ENCODE measurements at places on chromosomes 6 and 20.

- no peak for DNase-seq
Observed at GRCh38 chr20:56285496-56285895, 37.0 kb downstream of the MC3R start.

- peak; percentile 96 for DNase-seq
Observed at GRCh38 chr20:48139262-48140041, 354.2 kb upstream of the SULF2 start.

- no peak for DNase-seq
Observed at GRCh38 chr6:170205126-170205525, 85.8 kb downstream of the DLL1 start.

DNA sequence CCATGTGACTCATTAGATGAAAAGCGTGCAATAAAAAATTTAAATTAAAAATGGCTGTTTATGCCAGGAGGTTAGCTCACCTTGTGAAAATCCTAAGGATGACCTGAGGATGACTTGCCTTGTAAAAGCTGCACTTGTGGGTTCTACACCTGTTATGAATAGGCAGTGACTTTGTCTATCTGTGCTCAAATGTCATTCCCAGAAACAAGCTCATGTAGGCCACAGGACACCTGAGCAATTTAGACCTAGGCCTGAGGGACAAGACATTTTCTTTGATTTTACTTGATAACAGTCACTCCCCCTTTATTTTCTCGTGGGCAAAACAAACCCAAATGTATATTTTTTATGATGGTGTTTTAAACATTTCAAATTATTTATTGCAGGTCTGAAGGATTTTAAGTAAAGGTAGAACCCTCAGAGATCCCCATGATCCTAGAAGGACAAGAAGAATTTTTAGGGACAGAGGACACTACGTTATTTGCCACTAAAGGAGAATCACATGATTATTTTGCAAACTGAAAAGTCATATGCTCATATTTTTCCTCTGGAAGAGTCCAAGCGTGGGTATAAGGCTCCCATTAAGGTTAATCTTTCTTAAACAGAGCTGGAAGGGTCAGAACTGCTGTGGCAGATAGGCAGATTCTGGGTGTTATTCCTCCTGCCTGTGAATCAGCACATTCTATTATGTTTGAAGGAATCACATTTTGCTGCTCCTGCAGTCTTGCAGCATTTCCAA is 277.5 kb upstream of the MAN1A1 start:
- no peak for DNase-seq

GRCh38 chr6:109170333-109170732 is 75.0 kb downstream of the CEP57L1 start:
- no peak for DNase-seq

DNA sequence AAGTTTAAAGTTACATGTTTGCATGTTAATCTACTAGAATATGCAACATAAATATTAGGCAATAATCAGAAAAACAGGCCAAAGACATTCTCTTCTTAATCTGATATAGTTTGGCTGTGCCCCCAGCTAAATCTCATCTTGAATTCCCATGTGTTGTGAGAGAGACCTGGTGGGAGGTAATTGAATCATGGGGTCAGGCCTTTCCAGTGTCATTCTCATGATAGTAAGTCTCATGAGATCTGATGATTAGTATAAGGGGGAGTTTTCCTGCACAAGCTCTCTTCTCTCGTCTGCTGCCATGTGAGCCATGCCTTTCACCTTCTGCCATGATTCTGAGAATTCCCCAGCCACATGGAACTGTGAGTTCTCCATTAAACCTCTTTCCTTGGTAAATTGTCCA is 1241.7 kb upstream of the ADGRB3 start:
- no peak for DNase-seq

DNA sequence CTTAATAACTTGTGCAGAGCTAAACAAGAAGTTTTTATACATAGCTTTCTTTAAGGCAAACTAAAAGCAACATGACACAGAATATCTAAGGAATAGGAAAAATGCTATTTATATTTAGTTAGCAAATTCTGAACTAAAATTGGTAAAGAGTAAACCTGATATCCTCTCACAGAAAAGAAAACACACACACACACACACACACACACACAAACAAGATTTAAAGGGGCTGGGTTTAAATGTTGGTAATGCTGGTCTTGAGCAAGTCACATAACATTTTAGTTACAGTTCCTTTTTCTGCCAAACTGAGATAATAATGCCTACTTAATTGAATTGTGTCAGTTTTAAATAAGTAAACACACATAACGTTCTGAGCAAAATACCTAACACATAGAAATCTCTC is 1.6 kb downstream of the TRDN start:
- no peak for DNase-seq

- DNase-seq, result no peak
Observed at GRCh38 chr20:20261159-20261558, 106.7 kb upstream of the INSM1 start.

DNA sequence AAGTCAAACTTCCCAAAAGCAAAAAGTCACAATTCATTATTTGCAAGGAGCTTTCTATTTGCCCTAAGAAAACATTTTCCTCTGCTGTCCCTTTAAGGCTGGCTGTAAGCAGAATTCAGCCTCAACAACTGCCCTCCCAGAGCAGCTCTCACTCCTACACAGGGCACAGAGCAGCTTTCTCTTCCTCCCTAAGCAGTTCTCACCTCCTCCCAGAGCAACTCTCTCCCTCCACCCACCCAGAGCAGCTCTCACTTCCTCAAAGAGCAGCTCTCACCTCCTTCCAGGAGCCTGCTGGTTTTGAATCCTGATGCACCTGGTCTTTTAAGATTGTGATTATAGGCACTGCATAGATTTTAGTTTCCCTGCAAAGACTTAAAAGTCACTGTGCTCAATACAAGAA is 120.6 kb upstream of the TMEM181 start:
- no peak for DNase-seq

GRCh38 chr6:84774157-84774984 is 10.0 kb upstream of the TBX18 start:
- peak; percentile 67 for DNase-seq

DNA sequence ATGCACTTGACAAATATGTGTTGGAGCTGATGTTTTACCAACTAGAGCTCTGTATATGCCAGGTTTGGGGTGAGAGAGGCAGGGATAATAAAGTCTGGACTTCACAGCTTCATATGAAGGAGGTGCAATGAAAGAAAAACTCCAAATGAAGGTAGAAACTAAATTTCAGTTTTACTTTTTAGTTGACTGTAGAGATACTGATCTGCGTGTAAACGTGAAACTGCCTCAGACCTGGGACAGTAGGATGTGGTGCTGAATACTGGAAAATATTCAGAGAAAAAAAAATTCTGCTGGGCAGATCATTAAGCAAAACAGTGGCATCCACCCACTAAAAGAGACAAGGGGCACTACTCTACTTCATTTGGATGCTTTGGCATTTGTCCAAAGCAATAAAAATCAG is 94.5 kb downstream of the BACH2 start:
- DNase-seq, result no peak

GRCh38 chr6:82958551-82958950 is 107.1 kb downstream of the UBE3D start:
- DNase-seq, result no peak

GRCh38 chr6:30752157-30752927 is 8.0 kb upstream of the IER3 start:
- DNase-seq, result peak; percentile 100

DNA sequence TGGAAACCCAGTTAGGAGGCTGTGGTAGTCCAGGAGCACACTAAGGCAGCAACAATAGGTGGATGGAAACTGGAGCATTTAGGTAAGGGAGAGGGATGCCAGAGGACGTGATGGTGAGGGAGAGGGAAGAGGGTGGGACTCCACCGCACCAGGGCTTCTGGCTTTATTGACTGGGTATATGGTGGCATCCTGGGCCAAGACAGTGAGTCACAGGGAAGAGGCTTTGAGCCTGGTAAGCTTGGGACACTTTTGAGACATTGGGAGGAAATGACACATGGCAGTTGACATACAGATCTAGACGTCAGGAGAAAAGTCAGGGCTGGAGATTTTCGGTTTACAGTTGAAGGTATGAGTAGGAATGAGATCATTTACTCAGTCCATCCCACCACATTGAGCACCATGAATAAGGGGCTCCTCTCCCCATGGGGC is 14.9 kb downstream of the NT5E start:
- DNase-seq, result peak; percentile 97

GRCh38 chr20:32945710-32946221 is 58.5 kb downstream of the SUN5 start:
- peak; percentile 15 for DNase-seq

GRCh38 chr6:134467620-134468019 is 149.7 kb upstream of the SGK1 start:
- no peak for DNase-seq

DNA sequence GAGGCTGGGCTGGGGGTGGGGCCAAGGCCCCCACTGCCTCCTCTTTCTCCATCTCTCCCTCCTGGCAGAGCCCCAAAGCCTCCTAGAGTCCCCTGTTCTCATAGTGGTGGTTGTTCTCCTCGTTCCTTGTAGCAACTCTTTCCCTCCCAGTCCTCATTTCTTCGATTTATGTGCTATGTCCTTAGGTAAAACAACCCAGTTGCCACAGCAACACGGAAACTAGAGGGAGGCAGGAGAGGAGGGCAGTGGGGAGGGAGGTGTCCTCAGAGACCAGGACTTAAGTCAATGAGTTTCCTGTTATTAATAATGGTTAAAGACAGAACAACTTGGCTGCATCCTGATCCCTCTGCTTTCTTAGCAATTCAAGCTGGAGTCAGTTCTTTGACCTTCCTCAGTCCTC is 161.0 kb downstream of the INSM1 start:
- no peak for DNase-seq

GRCh38 chr20:47534405-47534804 is 32.7 kb downstream of the NCOA3 start:
- no peak for DNase-seq

- DNase-seq, result no peak
Observed at GRCh38 chr6:84569882-84570281, 194.5 kb downstream of the TBX18 start.

DNA sequence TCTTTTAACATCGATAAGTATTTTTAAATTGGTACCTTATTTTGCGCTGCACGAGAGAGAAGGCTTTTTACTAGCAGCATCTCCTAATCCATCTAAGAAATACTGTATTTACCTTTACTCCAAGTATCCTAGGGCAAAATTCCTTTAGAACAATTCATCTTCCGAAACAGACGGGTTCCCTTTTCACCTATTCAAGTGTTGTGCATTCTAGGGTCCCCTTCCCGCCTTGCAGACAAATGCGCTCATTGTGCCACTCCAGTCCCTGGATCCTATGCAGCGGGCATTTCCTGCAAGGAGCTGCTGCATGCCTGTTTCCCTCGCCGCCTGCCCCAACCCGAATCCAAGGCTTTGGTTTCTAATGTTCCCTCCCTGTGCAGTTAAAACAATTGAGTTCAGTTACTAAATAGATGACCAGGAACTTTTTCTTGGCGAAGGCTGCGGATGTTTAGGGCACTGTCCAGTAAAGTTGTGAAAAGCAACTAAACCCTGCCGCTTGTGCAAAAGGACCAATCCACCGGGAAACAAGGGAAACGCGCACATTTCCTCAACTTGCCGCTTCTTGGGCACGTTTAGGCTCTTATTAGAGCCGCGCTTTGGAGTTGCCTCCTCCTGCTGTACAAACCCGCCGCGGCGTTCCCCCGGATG is 556 bp upstream of the SCAF8 start:
- DNase-seq, result no peak

GRCh38 chr6:18161431-18161830 is 6.2 kb downstream of the KDM1B start:
- DNase-seq, result no peak

- DNase-seq, result peak; percentile 35
Observed at GRCh38 chr6:41546866-41547798, 951 bp downstream of the FOXP4 start.

GRCh38 chr20:1341561-1342265 is 12.8 kb upstream of the SDCBP2 start:
- peak; percentile 58 for DNase-seq

DNA sequence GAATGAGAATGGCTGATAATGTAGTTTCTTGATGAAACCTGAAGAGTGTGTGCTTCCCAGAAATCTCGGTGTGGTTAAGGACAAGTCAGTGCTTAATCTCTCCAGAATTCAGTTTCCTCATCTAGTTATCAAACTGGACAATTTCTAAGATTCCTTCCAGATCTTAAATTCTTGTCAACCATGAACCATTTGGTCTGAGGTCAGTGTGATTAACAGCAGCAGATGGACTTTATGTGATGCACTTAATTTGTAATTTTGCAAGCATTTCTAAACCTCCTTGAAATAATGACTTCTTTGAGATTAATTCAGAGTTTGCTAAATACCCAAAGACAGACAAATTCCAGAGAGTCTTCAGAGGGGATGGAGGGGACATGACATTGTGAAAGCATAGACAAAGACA is 160.3 kb downstream of the KIF16B start:
- no peak for DNase-seq

- DNase-seq, result peak; percentile 12
Observed at GRCh38 chr6:152054441-152054840, 247.0 kb downstream of the ESR1 start.

DNA sequence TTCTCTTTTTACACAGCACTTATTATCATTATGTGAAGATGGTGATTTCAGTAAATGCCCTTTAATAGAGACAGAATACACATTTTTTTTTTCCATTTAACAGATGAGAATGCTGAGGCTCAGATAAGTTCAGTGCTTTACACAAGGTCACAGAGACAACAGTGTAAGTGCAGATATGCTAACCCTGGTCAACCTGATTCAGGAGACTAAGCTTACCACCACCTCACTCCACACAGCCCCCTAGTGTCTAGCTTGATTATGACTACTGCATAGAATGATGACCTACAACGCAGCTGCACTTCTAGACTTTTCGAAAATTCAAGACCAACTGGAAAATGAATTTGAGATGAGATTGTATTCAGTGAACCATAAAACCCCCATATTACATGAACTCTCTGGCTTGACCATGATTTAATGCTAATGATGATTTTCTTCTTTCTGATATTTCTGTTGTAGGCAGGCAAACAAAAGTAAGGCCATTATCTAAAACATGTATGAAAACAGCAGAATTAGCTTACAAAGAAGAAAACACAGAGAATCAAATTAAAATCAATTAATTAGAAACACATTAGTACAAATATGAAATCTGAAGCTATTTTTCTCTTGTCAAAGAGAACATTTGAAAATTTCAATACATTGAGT is 212.1 kb upstream of the PHACTR1 start:
- DNase-seq, result no peak

- DNase-seq, result no peak
Observed at GRCh38 chr6:7960141-7960540, 49.6 kb upstream of the TXNDC5 start.

- no peak for DNase-seq
Observed at GRCh38 chr6:12149944-12150510, 137.9 kb downstream of the HIVEP1 start.

GRCh38 chr20:36744764-36745191 is 1.1 kb downstream of the NDRG3 start:
- DNase-seq, result peak; percentile 36

- DNase-seq, result peak; percentile 63
Observed at GRCh38 chr20:48784273-48784641, 43.5 kb downstream of the PREX1 start.

DNA sequence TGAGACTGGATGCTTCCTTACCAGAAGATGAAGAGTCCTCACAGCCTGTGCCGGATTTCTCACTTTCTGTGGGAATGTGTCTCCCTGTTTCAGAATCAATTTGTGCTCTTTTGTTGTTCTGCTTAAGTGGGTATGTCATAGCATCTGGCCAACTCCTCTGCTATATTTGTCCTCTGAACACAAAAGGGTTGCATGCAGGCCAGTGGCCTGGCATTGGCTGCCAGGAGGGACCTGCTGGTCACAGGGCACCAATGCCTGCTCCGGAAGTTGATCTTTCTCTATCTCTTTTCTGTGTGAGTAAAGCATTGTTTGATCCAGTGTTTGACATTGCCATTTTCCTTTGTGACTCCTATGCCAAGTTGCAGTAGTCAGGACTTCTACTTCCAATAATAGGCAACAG is 47.8 kb downstream of the JARID2 start:
- no peak for DNase-seq

Measured in fibroblast of skin of right biceps (primary cell).